Articular chondrocyte of knee joint (primary cell): ENCODE measurements at places on chromosomes 13 and 19. TPM values are rescaled to one million over a fixed set of nuclear protein-coding genes. Genes with fewer than 3 reads are reported as not detected.

Gene ZNF829
- total RNA-seq, result 5.6 and 6.1 TPM in 2 replicates

Gene SMIM44
- not detected in 2 replicates for total RNA-seq

Gene SOX1
- total RNA-seq, result not detected in 2 replicates

Gene OCEL1
- 3.7 and 4.1 TPM in 2 replicates for total RNA-seq

Gene ICAM5
- under 0.01 and 0.13 TPM in 2 replicates for total RNA-seq

Gene KLHL1
- total RNA-seq, result not detected in 2 replicates

Gene CDC37
- total RNA-seq, result 122 and 138 TPM in 2 replicates

Gene PROZ
- not detected in 2 replicates for total RNA-seq

Gene PSG6
- total RNA-seq, result 0.22 TPM in 1 of 2 replicates, not detected in the other

Gene AMH
- total RNA-seq, result 0.22 and 1.2 TPM in 2 replicates

Gene EBPL
- 80.5 and 100.0 TPM in 2 replicates for total RNA-seq

Gene SLC5A5
- total RNA-seq, result not detected in 2 replicates

Gene FBXO27
- total RNA-seq, result 1.8 and 6.7 TPM in 2 replicates

Gene EPS8L1
- 0.26 TPM in 1 of 2 replicates, not detected in the other for total RNA-seq

Gene NFIX
- 137 and 150 TPM in 2 replicates for total RNA-seq

Gene CLDND2
- total RNA-seq, result not detected in 2 replicates

Gene ZNF579
- total RNA-seq, result 6.5 and 8.9 TPM in 2 replicates

Gene PTH2
- not detected in 2 replicates for total RNA-seq

Gene LHB
- not detected in 2 replicates for total RNA-seq

Gene ELANE
- total RNA-seq, result 0.43 and 1.0 TPM in 2 replicates

Gene CRB3
- total RNA-seq, result 0.32 TPM in 1 of 2 replicates, not detected in the other

Gene ACP7
- total RNA-seq, result not detected in 2 replicates

Gene BRCA2
- total RNA-seq, result 6.4 and 9.2 TPM in 2 replicates

Gene GIPC3
- total RNA-seq, result not detected in 2 replicates

Gene TMEM150B
- not detected in 2 replicates for total RNA-seq

Gene TINCR
- 0.32 TPM in 1 of 2 replicates, not detected in the other for total RNA-seq
